Stimulated activated CD4-positive, alpha-beta T cell treated with anti-CD3 and anti-CD28 coated beads, Interleukin-1b, Interleukin-23, amount 100 ng/mL, for 48 hours (primary cell): ENCODE measurements at places on chromosomes 12 and 14.

DNA sequence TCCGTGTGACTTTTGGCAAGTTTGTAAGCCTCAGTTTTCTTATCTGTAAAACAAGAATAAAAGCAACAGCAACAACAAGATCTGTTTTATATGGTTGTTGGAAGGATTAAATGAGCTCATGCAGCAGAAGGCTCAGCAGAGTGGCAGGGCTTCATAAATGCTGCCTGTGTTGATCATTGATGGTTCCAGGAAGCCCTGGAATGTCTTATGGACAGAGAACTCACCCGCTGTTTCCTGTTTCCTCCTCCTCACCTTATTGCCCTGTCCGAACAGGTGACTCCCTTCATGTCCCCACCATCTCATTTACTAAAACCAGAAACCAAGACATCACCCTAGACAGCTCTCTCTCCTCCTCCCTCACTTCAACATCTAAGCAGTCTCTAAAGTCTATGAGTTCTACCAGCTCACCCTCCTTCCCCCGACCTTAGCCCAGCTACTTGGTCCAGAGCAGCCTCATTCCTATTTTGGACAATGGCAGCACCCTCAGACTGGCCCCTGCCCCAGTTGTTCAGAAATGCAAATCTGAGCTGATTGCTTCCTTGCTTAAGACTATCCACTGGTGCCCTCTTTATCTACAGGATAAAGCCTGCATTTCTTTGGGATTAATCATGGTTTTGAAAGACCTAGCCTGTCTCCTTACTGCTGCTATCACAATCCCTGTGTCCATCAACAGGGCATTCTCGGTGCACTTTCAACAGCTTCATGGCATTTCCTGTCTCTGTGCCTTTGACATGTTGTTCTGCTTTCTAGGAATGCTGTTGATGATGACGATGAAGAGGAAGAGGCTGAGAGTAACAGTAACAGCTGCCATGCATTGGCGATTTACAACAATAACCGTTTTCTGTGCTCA lies 21.4 kb upstream of the GSG1 start:
- no peak for DNase-seq

DNA sequence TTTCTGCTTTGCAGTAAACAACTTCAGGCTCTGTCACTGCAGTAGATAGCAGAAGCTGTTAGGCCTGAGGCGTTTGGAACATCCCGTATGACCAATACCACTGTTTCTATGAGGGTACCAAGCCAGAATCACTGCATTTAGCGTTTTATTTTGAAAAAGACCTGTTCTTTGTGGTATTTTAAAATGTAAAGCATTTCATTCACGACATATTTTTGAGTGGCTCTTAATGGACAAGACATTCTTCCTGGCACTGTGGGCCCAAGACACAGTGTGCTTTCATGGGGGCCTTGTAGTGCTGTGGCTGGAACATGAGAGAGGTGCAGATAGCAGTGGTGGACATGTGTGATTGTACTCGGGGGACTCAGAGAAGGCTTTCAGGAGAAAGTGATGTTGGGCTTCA lies 86.4 kb downstream of the DDX51 start:
- no peak for DNase-seq

- no peak for DNase-seq
These were observed 343.3 kb downstream of the MDGA2 start for GRCh38 chr14:47332106-47332505.

- DNase-seq: no peak
These were observed 1.1 kb downstream of the LIN52 start for GRCh38 chr14:74085828-74086227.

- no peak for DNase-seq
These were observed 108.5 kb downstream of the DUSP6 start for GRCh38 chr12:89243771-89244170.

DNA sequence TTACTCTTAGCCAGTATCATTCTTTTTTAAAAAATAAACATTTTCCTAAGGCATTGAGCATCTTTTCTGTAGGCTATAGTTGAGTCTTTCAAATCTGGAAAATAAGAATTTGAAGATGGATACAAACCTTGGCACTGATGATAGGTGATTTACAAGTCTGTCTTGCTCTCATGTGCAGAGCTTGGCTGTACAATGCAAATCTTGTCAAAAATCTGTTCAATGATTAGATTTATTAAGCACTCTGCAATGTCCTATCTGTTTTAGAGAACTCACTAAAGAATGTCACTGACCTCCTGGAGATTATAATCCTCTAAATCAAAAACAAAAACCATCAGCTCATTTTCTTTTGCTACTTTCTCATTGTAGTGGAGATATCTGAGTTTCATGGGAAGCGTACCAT lies 42.8 kb upstream of the AMIGO2 start:
- DNase-seq: no peak

DNA sequence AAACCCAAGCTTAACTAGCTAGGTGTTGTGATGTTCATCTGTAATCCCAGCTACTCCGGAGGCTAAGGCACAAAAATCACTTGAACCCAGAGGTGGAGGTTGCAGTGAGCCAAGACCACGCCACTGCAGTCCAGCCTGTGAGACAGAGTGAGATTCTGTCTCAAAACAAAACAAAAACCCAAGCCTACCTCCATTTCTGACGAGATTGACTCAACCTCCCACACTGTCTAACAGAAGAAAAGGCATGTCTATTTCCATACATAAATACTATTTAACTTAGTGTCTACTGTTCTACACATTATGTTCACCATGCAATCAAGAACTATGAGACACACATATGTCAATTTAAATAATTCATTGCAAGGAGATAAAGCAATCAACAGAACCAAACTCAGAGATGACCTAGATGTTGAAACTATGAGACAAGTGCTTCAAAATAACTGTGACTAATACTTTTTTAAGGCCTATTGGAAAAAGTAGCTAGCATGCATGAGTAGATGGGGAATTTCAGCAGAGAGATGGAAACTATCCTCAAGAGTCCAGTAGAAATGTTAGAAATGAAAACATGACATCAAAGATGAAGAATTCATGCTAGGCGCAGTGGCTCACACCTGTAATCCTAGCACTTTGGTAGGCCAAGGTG lies 75.9 kb upstream of the DHRS4 start:
- DNase-seq: peak; percentile 37

DNA sequence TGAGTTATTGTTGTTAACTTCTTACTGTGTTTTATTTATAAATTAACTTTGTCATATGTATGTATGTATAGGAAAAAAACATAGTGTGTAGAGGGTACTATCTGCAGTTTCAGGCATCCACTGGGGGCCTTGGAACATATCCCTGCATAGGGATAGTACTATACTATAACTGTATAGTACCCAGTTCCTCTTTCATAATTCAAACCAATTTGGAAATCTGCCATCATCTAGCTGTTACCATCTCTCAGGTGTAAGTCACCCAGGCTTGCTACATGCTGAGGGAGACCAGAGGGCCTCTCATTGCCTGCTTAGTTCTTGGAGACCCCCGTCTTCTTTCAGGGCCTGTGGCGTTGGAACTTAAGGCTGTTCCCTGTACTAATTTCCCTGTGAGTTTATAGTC lies 12.9 kb upstream of the DCD start:
- DNase-seq: no peak

DNA sequence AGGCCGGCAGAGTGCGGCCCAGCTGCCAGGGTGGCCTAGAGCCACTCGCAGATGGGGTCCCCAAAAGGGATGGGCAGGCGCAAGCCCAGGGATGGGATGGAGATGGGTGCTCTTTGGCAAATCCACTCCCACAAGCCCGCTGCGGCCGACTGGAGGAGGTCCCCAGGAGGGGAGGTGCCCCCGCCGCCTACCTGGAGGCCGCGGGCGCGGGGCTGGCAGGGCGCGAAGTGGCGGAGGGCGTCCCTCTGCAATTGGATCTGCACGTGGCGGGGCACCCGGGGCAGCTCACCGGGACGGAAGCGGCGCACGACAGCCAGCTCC lies 730 bp downstream of the PPP1R3E start:
- no peak for DNase-seq

- no peak for DNase-seq
These were observed 51.5 kb upstream of the CMKLR1 start for GRCh38 chr12:108390495-108391203.

DNA sequence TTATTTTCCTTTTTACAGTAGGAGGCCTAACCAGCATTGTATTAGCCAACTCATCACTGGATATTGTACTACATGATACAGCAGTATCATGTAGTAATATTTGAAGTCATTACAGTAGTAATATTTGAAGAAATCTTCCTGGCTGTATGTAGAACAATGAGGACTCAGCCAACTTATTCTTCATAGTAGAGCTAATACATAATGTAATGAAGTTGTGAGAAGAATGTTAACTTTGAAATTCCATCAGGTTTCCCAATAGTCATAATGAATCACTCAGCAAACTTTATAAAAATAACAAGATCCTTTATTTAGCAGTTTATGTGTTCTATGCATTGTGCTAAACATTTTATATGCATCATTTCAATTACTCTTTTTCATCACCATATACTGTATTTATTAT lies 61.8 kb downstream of the LRRK2 start:
- no peak for DNase-seq

DNA sequence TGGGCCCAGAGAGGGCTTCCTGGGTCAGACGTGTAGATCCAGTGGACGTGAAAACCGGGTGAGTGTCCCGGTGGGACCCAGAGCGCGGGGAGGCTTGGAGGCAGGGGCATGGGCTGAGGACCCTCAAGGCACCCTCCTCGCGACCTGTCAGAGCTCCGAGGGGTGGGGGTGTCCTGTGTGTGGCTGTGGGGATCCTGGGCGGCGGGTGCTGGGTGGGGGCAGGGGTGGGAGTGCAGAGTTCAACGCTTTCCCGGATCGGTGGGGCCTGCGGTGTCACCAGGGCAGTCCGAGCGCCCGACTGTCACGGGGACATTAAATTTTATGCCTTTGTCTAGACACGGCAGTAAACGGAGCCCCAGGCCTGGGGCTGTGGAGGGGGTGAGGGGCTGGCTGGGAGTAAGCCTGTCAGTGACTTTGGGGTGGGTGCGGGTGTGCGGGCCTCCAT lies 1.0 kb downstream of the TMEM121 start:
- no peak for DNase-seq

DNA sequence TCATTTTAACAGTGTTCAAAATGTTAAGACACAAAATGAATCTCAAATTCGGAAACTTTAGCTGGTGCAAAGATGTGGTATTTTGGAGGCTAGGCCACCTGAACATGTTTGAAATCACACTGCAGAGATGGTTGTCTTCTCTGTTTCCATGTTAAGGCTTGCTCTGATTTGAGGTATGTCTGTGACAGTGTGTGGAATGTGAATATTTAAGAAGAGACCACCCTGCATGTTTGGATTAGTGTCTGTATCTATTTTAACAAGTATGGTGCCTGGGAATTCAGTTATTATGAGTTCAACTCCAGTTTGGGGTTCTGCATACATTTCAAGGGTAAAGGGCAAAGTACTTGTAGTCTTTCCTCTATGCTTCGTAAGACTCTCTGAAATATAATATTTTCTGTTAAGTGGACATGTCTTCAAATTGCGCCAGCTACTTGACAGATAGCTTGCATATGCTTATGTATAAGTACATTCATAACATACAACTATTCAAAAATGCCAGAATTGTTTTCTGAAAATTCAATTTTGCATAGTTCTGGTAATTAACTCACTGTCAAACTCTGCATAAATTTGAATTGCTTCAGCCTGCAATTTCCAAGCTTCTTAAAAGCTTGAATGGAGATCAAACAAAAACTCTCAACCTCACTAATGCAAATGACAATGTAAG lies 424.0 kb downstream of the ADAMTS20 start:
- DNase-seq: no peak

GRCh38 chr14:87966816-87967215 lies 26.2 kb downstream of the GALC start:
- DNase-seq: no peak

DNA sequence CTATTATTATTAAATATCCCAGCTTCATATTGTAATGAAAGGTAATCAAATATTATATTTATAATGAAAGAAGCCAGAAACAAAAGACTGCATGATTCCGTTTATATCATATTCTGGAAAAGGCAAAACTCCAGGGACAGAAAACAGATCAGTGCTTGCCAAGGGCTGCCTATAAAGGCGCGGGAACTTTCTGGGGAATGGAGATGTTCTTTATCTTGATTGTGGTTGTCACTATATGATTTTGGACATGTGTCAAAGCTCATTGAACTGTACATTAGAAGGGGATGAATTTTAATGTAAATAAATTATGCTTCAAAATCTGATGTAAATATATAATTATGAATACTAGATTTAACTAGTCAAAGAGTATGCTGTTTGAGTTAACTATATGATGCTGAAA lies 115.4 kb upstream of the KRAS start:
- DNase-seq: no peak

- DNase-seq: no peak
These were observed 30.8 kb downstream of the CAND1 start for GRCh38 chr12:67299926-67300325.

- no peak for DNase-seq
These were observed 68.1 kb downstream of the BORCS5 start for GRCh38 chr12:12425001-12425400.

DNA sequence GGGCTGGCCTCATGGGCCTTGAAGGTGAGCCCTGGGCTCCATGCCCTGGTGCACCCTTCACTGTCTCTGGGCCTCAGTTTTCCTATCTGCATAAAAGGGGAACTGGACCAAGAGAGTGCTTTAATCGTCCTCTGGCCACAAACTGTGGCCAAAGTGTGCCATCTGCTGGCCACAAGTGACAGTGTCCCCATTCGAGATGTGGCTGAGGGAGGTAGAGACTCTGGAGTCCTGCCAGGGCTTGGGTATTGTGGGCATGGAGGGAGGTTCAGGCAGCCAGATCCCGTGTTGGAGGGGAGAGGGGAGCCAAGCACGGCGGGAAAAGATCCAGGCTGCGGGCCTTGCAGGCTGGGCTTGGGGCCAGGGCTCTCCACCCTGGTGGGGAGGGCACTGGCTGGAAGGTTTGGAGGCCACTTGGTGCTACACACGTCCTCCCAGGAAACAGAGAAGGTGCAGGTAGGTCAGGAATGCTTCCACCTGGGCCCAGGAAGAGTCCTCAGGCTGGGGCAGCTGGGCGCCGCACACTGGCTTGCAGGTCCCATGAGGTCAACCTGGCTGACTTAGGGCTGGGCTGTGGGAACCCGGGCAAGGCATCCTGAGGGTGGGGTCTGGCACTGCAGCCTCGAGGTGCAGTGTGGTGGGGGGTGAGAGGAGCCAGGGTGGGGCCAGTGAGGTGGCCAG lies 7.3 kb upstream of the KIF26A start:
- peak; percentile 15 for DNase-seq

GRCh38 chr14:55733599-55733998 lies 153.6 kb downstream of the KTN1 start:
- DNase-seq: no peak

- DNase-seq: no peak
These were observed 24.6 kb upstream of the SCARB1 start for GRCh38 chr12:124888260-124888659.

DNA sequence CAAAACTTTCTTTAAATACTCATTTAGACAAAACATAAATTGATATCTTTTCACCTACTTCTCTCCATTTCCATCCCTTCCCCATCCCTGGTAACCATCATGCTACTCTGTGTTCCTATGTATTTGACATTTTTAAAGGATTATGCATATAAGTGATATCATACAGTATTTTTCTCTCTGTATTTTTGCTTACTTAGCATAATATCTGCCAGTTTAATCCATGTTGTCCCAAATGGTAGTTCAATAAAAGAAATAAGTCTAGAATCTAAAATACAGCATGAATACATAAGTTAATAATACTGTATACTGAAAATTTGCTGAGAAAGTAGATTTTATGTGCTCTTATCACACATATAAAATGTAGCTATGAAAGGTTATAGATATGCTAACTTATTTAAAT lies 190.3 kb upstream of the NAV3 start:
- no peak for DNase-seq
